A549 treated with CORT108297 at 1 μM for 4 hours (cell line): ENCODE measurements at places on chromosomes 13 and 19. TPM values are rescaled to one million over a fixed set of nuclear protein-coding genes. Genes with fewer than 3 reads are reported as not detected.

Gene ERICH4
- total RNA-seq, result 0.09 TPM in 1 of 5 replicates, not detected in the others

Gene YJEFN3
- 2.1 to 4.8 TPM (median 4.4 TPM) in 5 replicates for total RNA-seq

Gene LRRC4B
- total RNA-seq, result 0.37 to 0.93 TPM (median 0.67 TPM) in 5 replicates

Gene FAM83E
- total RNA-seq, result 0.07 to 0.35 TPM (median 0.25 TPM) in 4 of 5 replicates, not detected in the other

Gene PLPP2
- 78.6 to 117 TPM (median 112 TPM) in 5 replicates for total RNA-seq

Gene DIRAS1
- total RNA-seq, result 3.1 to 4.8 TPM (median 4.2 TPM) in 5 replicates

Gene TRPC4
- total RNA-seq, result 0.01 to 0.08 TPM (median 0.05 TPM) in 4 of 5 replicates, not detected in the other

Gene NLRP4
- not detected in 5 replicates for total RNA-seq

Gene SPPL2B
- total RNA-seq, result 13.0 to 29.5 TPM (median 25.1 TPM) in 5 replicates

Gene IZUMO2
- total RNA-seq, result not detected in 5 replicates

Gene ACTL9
- total RNA-seq, result not detected in 5 replicates

Gene CD79A
- 0.47 to 1.3 TPM (median 1.0 TPM) in 5 replicates for total RNA-seq

Gene ZNF790
- total RNA-seq, result 0.12 to 0.26 TPM (median 0.22 TPM) in 5 replicates

Gene OR10H1
- total RNA-seq, result not detected in 5 replicates

Gene ATP4A
- not detected in 5 replicates for total RNA-seq

Gene PEX11G
- 1.3 to 2.6 TPM (median 2.1 TPM) in 5 replicates for total RNA-seq

Gene CEACAM6
- total RNA-seq, result 20.1 to 28.5 TPM (median 24.0 TPM) in 5 replicates

Gene TLE2
- 2.1 to 3.2 TPM (median 2.7 TPM) in 5 replicates for total RNA-seq

Gene LGALS14
- total RNA-seq, result not detected in 5 replicates

Gene ZAR1L
- total RNA-seq, result 0.08 TPM in 1 of 5 replicates, not detected in the others
